CD4-positive, CD25-positive, alpha-beta regulatory T cell (primary cell): ENCODE measurements at places on chromosomes 4 and X.

GRCh38 chr4:124499261-124499660 lies 213.3 kb downstream of the ANKRD50 start:
- DNase-seq: no peak

DNA sequence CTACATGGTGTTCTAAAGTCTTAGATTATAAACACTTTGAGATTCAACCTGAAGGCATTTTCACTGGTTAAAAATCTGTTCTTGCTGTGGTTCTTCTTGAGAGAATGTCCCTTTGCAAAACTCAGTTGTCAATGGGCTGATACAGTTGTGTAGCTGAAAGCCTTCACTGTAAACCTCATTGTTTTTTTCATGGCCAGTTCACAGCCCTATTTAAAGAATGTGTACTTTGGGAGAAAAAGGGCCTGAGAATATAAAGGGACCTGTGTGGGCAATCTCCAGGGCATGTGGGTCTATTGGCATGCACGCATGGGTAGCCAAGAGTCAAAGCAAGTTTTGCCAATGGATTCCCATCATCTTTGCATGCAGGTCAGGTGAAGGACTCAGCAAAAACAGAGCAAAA lies 7.8 kb upstream of the MAP7D3 start:
- DNase-seq: no peak

DNA sequence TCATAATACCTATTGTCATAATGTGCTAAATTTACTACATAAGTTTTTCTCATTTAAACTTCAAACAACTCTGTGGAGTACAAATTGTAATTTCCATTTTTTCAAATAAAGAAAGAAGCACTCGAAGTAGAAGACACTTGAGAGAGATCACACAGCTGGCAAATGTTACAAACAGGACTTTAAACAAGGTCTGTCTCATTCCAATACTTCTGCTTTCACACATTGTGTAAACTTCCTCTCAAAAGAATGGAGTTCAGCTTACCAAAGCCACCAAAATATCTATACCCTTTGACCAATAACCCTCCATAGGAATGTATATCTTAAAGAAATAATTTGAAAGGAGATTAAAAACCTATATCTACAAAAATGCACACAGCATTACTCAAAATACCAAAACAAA lies 88.3 kb downstream of the OPHN1 start:
- DNase-seq: no peak

DNA sequence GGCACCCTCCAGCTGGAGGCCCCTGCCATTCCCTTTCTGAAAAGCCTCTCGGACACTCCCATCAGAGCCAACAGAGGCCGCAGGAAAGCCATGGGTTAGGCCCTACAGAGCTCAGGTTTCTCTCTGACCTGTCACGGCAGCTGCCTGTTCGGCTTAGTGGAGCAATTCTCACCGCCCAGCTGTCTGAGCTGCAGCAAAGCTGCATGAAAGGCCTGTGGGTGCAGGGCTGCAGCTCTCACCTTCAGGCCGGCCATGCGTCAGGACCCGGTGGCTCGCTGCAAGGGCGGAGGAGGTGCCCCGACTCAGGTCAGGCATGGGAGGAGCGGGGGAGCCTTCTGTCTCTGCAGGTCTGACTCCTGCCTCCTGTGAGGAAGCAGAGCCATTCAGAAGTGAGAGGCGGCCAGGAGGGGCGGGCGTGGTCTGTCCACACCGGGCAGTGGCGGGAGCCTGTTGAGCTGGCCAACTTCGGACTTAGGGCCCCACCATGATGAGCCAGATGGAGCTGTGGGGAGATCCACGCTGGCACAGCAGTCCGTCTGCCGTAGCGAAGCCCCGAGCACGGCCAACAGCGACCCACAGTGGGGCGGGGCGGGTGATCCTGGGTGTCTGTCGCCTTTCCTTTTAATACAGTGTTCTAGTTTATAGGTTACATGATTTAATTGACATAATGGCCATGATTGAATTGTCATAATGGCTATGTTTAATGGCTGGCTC lies 23.4 kb downstream of the PDE6B start:
- no peak for DNase-seq

DNA sequence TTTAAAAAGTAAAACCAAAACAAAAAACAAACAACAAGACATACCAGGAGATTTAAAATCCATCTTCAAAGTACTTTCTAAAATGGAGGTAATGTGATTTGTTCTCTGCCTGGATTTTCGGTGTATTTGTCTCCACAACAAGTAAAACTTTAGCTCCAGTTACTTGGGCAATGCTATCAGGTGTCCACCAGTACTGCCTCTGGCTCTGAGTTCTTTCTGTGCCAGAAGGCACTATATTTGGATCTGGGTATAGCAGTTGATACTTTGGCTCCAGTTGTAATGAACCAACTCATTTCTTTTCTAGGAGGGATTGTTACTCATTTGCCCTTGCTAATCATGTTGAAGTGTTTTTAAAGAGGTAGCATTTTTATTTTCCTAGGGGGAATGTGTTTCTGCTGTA lies 9.5 kb upstream of the PDLIM5 start:
- DNase-seq: no peak

GRCh38 chr4:8495803-8496202 lies 55.2 kb downstream of the TRMT44 start:
- no peak for DNase-seq

- no peak for DNase-seq
These were observed 407.0 kb downstream of the KLHL4 start for GRCh38 chrX:87924619-87925018.

DNA sequence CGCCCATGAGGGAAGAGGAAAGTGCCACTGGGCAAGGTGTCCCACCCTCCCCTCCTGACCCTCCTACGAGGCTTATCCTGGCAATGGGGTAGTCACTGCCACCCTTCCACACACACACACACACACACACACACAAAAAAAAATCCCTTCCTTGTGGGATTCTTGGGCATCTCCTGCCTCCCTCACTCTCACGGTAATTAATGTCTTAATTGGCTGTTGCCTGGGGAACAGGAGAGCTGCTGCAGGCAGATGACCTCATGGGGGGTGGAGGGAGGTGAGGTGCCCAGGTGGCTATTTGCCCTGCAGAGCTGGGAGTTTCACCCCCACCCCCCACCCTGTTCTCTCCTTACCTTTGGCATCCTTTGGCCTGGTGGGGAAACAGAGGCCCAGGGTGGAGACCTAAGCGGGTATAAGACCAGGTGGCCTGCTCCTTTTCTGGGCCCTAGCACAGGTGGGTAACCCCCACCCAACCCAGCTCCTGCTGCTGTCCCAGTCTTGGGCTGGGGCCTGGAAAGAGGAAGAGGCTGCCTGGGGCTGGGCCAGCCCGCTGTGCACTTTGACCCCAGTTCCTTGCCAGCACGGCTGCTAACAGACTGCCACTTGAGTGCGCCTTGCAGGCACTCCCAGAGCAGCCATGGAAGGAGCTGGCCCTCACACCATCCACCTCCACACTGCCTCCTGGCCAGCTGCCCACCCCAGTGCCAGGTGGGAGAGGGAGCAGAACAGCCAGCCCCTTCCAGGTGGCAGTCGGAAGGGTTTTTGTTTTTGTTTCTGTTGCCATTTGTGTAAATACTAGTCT lies 12.6 kb downstream of the EFNB1 start:
- no peak for DNase-seq

DNA sequence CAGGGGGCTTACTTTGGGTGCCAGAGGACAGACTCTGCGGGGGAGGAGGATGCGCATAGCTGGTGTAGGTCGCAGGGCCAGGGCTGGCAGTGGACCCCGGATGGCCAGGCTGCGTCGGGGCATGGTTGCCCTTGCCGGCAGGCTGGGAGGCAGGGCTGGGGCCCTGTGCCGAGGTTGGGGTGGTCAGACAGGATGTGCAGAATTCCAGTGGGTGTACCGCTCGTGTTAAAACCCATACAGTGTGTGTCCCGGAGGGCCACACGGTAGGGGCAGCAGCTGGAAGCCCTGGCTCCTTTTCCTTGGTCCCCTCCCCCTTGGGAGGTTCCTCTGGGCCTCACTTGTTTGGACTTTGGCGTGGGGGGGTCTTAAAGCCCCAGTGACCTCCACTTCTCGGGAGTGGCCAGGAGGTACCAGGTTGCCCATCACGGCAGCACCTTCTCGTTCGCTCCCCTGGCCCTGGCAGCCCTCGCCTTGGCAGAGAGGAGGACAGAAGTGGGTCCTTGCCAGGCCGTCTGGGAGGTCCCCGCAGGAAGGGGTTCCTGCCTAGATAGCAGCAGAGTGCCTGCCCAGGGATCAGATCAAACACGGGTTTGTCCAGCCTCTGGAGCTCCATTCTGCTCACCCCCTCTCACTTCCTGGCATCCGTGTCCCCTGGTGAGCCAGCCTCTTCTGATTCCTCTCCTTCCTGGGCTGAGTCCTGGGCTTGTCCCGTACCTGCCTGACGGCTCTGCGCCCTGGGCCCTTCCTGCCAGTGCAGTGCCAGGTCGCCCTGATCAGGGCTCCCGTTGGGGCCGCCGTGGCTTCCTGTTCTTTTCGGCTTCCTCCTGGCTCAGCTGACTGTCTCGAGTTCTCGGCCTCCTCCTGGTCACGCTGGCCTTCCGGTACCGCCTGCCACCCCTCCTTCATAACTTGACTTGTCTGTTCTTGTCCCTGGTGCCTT lies 56.7 kb upstream of the HGFAC start:
- DNase-seq: peak; percentile 31

GRCh38 chr4:82677327-82677726 lies 115.5 kb upstream of the TMEM150C start:
- DNase-seq: no peak

DNA sequence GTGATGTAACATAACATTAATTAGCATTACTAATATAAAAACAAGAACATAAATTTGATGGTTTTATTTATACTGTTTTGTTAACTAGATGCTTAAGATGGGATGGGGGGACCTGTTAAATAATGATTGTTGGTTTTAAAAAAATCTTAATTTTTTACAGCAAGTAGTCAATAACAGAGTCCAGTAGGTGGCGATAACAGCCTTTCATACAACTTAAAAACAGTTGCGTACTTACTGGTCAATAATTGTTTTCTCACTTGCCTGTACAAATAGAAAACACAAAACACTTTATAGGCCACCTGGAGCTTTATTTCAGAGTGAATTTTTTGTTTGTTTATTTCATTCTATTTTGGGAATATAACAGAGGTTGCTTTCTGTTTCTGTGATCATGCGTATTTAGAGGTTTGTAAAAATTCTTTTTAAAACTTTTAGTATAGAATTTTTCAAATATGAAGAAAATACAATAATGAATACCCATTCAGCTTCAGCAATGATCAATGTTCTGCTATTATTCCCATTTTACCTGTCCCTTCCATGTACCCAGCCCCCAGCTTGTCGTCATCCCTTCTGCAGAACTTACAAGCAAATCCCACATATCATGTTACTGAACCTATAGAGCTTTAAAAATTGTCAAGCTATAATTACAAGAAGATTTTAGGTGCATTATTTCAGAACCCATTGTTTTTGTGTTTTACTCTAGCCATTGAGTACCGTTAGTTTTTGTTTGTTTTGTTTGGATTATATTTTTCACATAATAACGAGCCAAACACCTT lies 97.1 kb downstream of the MRPL1 start:
- DNase-seq: peak; percentile 64

DNA sequence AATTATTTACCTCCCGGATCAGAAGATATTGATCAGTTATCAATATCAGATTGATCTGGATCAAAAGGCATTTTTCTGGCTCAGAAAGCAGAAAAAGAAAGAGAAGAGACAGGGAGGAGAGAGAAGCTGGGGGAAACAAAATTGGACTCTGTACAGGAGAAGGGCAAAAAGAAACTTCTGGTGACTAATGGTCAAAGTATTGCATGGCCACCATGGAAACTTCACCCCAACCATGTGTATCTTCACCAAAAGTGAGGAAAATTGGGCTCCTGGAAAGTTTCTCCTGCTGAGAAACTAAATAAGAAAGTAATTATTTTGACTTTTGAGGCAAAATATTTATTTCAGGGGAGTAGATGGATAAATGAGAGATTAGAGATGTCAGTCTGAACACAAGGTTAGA lies 33.9 kb downstream of the RNF150 start:
- no peak for DNase-seq

- DNase-seq: no peak
These were observed 35.1 kb downstream of the PSAPL1 start for GRCh38 chr4:7399440-7400234.

- DNase-seq: no peak
These were observed 92.0 kb upstream of the CLCN4 start for GRCh38 chrX:10064736-10065135.

GRCh38 chrX:154368630-154369448 lies 5.6 kb downstream of the FLNA start:
- DNase-seq: peak; percentile 86

GRCh38 chrX:123425471-123425870 lies 241.4 kb downstream of the GRIA3 start:
- no peak for DNase-seq

GRCh38 chr4:123587983-123588494 lies 191.4 kb downstream of the SPRY1 start:
- no peak for DNase-seq

DNA sequence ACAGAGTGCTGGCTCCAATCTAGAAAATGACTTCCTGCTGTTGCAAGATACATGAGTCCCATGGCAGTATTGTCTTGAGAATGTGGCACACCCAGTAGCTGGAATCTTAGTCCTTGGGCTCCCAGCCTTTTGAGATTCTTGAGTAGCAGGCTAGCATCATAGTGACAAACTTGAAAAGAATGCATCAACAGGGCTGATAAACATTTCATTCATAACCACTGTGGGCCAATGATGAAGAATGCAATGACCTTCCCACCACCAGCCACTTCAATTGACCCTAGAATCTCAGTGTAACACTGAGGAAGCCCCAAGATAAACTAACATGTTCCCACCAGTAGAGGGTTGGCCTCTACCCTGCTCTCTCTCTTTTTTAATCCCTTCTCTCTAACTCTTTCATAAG lies 329.3 kb downstream of the GBA3 start:
- no peak for DNase-seq

- no peak for DNase-seq
These were observed 73.0 kb upstream of the ADAD1 start for GRCh38 chr4:122305853-122306252.

DNA sequence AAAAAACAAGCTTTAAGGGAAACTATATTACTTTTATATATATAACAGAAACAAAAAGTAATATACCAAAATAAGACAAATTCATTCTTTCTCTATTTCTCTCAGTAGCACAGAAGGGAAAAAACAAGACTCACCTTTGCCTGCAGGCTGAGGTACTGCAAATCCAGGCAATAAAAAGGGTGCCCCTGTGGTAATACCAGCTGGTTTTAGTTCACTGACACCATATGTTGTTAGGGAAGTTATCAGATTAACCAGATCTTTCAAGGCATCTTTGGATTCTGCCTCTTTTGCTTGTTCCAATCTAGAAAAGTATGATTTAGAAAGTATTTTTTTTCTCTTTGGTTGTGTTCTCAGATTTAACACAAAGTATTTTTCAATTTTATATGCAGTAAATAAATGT lies 139.8 kb downstream of the WDFY3 start:
- DNase-seq: no peak

GRCh38 chrX:73076838-73077237 lies 2.5 kb downstream of the PABPC1L2A start:
- DNase-seq: no peak
